Activated naive CD8-positive, alpha-beta T cell treated with anti-CD3 and anti-CD28 coated beads, Interleukin-2, amount 10 ng/mL, durations not matched to agents 7 days and 5 days (primary cell): ENCODE measurements at places on chromosomes 11 and 22.

- no peak overlapping the region for H3K27ac ChIP-seq
- H3K4me3 ChIP-seq: no peak overlapping the region
- no peak for DNase-seq
- H3K36me3 ChIP-seq: no peaks in the 10 kb centered on the region
Observed at GRCh38 chr11:127919206-127920000, 668.0 kb downstream of the ETS1 start.

- no peaks in the 10 kb centered on the region for H3K36me3 ChIP-seq
- no peak overlapping the region for H3K4me3 ChIP-seq
- no peak overlapping the region for H3K27ac ChIP-seq
- H3K27me3 ChIP-seq: peaks cover 12% of the 10 kb centered on the region
- no peaks in the 10 kb centered on the region for H3K4me1 ChIP-seq
Observed at GRCh38 chr11:1043563-1044096, 7.1 kb upstream of the MUC6 start.

DNA sequence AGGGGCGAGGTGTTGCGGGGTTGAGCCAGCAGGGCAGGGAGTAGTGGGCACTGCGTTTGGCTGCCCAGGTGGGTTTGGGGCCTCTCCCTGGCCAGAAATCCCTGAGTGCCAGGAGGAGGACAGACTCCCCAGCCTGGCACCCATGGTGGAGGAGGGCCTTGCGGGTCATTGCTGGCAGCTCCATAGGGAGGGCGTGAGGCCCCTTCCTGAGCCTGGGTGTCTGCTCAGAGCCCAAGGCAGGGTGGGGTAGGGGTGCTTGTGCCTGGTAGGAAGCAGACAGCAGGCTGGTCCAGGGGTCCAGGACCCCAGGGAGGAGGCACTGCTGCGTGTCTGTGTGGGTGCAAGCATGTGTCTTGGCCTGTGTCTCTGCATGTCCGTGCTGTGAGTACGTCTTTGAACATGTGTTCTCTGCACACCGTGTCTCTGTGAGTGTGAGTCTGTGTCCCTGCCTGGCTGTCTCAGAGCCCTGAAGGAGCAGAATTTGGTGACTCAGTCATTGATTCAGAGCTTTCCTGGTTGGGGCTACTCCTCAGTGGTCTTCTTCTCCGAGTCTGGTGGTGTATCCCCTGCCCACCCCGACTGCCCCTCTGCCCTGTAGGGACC is 3.9 kb downstream of the TSPAN4 start:
- H3K27me3 ChIP-seq: peaks cover 6% of the 10 kb centered on the region
- no peak overlapping the region for H3K27ac ChIP-seq
- H3K4me1 ChIP-seq: peaks cover 11% of the 10 kb centered on the region
- DNase-seq: no peak

DNA sequence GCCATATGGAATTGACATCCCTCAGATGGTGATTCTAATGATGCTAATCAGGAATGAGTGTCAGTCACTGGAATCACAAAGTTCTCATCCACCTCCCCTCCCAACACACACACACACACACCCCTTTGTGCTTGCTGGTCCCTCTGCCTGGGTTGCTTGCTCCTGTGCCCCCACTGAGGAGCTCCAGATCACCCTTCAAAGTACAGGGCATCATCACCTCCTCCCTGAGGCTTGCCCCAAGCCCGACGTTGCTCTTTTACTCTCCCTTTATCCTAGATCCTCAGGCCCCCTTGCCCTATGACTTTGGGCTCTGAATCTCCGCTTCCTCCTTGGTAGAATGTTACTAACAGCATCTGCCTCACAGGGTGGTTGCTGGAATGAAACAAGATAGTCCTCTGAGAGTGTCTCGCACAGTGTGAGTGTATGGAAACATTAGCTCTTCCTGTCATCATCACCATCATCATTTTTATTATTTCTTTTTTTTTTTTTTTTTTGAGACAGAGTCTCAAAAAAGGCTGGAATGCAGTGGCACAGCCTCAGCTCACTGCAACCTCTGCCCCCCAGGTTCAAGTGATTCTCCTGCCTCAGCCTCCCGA is 3.4 kb downstream of the TOM1 start:
- H3K4me1 ChIP-seq: peaks cover 31% of the 10 kb centered on the region
- no peaks in the 10 kb centered on the region for H3K27me3 ChIP-seq
- no peak overlapping the region for H3K27ac ChIP-seq
- H3K36me3 ChIP-seq: peaks cover 2% of the 10 kb centered on the region
- no peak overlapping the region for H3K4me3 ChIP-seq

DNA sequence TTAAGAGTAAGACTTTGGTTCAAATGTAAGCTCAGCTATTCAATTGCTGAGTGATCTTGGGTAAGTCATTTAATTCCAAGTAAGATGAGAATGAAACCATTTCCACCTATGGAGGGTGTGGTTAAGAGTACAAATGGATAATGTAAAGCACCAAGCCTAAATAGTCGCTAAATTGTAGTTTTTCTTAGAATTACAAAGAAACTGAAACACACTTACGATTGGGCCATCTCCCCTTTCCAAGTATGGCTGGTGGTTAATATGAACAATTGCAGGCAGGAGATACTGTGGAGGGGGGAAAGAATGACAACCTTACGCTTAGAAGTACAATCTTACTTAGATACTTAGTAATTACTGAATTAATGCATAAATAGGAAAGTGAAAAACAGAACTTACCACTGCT is 8.2 kb downstream of the DDX17 start:
- H3K36me3 ChIP-seq: peaks cover 60% of the 10 kb centered on the region
- H3K4me3 ChIP-seq: no peak overlapping the region
- peaks cover 53% of the 10 kb centered on the region for H3K4me1 ChIP-seq
- no peak for DNase-seq
